Activated naive CD4-positive, alpha-beta T cell treated with Interleukin-2 at 50 U/mL for 16 hours (primary cell): ENCODE measurements at places on chromosomes 5 and 9.

DNA sequence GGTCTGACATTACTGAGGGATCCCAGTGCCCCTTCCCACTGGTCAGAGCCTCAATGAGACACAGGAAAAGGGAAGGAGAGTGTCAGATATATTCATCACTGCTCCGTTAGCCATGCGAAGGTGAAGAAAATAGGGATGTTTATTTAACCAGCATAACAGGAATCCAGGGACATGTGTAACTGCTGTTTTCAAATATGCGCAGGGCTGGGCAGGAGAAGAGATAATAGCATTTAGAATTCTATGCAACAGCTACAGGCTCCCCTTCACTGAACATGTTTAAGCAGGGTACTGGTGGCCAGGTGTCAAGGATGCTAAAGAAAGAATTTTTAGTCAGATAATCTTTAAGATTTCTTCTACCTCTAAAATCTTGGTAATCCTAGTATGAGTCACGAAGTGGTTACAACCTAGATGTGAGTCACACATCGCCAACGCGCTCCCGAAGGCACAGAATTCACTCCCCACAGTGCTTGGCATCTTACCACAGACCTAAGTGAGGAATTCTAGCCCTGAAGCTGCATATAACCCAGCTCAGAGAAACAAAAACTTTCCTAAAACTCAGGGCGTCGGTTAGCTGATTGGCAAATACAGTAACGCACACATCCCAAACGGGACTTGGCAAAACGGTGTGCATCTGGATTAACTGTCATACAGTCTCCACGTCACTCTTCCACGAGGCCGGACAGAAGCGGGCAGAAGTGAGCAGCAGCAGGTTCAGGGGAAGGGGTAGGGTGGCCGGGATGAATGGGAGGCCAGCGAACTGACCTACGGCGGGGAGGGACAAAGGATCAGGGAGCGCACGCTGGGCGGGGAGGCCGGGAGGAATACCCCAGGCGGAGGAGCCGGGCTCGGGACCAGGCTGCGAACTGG is 1.1 kb downstream of the CTNNAL1 start:
- DNase-seq: peak; percentile 62

DNA sequence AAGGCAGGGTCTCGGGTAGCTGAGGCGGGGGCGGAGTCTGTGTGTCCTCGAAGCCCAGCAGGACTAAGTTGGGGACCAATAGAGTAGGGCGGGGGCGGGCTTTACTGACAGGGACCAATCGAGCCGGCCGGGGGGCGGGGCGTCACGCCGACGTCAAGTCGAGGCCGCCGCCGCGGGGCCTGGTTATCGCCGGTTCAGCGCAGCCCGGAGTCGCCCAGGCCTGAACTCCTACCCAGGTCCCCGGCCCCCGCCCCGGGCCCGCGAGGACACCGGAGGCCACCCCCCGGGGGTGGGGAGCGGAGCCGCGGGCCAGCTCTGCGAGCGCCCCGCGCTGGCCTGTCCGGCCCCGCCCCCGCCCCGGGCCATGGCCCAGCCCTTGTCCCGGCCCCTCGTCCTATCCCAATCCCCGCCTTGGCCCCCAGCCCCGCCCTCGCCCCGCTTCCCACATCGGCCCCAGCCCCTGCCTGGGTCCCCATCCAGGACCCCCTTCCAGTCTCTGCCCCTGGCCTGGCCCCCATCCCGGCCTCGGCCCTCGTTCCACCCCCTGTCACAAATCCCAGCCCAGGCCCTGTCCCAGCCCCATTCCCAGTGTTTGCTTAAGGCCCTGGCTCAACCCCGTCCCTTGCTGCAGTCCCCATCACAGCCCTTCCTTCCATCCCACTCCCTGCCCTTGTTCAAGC is at the start of gene TMEM8B:
Gene TMEM8B (plus strand): TSS at position 145 of the 680 bp plus-strand sequence. CDS start 220 bp downstream, at position 365.
- DNase-seq: peak; percentile 95

- DNase-seq: no peak
Observed at GRCh38 chr5:40616781-40617180, 62.9 kb upstream of the PTGER4 start.

GRCh38 chr9:18405240-18405639 is 68.7 kb upstream of the ADAMTSL1 start:
- DNase-seq: no peak

DNA sequence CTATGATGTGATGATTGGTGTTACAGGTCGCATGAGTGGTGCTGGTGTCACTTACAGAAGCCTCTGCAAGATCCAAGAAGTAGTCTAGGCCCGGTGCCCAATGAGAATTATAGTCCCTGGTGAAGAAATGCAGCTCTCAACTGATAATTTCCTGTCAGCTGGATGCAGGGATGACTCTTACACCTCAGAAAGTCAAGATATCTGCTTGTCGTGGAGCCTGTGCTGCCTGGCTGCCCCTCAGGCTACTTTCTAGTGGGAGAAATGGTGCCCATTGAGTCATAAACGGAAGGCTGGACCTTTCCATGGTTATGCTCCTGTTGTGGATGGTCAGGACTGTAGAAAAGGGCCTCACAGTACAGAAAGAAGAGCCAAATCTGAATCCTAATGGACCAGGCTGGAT is 46.8 kb upstream of the NXNL2 start:
- no peak for DNase-seq

DNA sequence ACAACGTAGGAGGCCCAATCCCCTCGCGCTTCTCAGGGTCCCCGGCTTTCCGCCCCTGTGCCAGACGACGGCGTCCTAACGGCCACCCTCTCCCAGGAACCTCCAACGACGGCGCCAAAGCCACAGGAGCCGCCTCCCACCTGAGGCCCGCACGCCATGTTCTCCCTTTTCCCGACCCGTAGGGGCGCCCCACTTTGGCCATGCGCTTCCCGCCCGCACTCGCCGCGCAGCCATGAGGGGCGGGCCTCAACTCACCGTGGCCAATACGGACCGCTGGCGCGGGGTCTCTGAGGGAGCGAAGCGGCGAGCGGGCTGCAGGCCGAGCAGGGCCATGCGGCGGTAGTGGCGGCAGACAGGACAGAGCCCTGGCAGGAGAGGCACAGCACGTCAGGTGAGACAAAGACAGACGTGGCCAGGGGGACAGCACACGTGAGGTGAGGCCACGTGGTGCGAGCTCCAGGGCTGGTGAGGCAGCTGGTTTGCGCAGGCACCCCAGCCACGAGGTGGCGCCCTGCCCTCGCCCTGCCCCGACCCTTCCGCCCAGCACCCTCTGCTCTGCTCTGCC is 1005.5 kb upstream of the PTPRD start:
- no peak for DNase-seq

- no peak for DNase-seq
Observed at GRCh38 chr9:111186021-111186530, 143.9 kb downstream of the OR2K2 start.

DNA sequence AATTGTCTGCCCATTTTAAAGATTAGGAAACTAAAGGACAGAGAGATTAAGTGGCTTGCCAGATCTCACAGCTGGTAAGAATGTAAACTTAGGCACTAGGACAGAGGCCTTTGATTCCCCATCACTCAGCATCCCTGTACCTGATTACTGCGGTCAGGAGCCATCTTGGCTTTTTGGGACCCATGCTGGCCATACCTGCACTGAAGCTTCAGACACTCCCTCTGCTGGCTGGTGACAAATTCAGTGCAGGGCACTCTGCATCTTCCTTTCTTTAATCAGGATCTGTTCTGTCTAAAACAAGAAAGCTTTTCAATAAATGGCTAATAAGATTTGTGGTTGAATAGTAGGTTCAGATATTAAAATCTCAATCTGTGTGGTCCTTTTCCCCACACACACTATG is 215.5 kb upstream of the RORB start:
- no peak for DNase-seq

DNA sequence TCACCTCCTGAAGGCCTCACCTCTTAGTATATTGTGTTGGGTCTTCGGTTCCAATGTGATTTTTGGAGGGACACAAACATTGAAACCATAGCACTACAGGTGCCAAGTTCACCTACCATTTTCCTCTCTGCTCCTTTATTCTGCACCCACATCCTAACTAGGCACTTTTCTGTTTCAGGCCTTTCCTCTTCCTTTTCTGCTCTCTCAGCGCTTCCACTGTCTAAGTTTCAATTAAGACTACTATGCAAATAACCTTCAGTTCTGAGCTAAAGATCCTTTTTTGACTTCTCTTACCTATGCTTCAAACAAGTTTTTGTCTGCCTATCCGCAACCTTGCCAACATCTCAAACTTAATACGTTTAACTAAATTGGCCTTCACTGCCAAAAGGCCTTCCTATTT is 25.4 kb upstream of the ZFYVE16 start:
- DNase-seq: no peak

DNA sequence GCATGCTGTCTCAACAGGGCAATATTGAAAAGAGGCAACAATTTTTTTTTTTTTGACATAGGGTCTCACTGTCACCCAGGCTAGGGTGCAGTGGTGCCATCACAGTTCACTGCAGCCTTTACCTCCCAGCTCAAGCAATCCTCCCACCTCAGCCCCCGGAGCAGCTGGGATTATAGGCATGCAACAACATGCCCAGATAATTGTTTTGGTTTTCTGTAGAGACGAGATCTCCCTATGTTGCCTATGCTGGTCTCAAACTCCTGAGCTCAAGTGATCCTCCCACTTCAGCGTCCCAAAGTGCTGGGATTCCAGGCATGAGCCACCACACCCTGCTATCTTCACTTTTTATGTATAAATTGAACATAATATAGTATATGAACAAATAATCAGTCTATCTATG is 47.6 kb downstream of the PRELID2 start:
- no peak for DNase-seq

GRCh38 chr5:64221911-64222310 is 56.3 kb downstream of the RNF180 start:
- DNase-seq: no peak

DNA sequence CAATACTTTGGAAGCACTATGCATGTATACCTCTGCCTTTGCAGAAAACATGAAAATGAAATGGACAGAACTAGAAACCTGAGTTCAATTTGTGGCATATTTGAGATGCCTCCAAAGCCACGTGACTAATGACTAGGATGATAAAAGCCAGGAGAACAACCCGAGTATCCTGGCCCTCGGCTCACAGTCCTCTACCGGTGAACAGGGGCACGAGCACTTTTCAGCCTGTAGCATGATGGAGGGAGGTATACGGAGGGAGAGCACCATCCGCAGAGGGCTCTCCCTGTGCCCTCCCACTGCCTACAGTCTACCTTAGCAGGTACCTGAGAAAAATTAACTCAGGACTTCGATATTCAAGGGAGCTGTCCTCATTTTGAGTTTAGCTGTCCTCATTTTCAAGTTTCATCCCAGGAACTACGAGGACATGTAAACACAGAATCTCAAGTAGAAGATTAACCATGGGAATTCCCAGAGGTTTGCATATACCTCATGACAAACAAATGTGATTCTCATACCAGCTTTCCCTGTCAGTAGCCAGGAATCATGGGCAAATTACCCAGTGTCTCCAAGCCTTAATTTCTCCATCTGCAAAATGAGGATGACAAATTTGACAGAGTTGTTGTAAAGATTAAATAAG is 249.3 kb downstream of the DNAH5 start:
- no peak for DNase-seq
